Fibroblast of lung (primary cell): ENCODE measurements at places on chromosomes 6 and 20.

- no peak for DNase-seq
Observed at GRCh38 chr20:62768551-62769287, 27.6 kb upstream of the MRGBP start.

GRCh38 chr6:105681061-105681460 lies 278.2 kb upstream of the PREP start:
- DNase-seq = no peak

DNA sequence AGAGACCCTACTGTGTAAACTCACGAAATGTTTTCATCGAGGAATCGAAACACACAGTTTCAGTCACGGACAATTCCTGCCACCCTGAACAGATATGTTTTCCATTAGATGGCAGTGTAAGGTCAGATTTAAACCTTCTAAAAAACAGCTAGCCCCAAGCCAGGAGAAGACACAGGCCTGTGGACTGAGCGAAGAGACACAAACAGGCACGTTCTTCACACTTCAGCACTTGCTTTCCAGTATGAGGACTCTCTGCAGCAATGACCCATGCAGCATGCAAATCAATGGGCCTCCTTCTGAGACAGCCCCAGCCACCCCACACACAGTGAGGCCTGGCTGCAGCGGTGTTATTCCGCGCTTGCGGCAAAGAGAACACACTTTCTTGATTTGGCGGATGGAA lies 31.9 kb downstream of the HUS1B start:
- DNase-seq = peak; percentile 75

DNA sequence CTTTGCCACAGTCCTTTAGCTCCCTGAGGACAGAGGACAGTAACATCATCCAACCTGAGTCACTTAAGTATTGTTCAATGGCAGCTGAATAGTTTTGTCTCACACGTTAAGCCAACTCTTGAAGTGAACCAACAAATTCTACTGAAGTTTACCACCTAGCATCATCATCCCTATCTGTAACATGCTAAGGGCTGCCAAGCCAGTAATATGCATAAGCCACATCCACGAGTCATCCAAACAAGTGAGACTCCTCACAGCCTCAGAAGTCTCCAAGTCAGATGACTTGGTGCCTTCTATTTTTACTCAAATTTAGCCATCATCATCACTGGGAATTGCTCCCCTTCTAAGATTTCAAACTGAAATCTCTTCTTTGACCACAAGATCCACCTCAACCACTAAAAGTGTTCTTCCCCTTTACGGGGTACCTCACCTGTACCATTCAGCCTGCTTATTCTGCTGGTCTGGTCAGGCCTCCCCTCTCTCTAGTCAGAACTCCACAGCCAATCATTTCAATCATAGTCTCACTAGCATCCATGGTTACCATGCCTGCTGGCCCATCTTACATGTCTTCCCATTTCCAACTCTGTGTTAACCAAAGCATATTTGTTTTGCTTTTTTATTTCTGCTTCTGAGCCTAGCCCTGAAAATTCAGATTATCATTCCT lies 73.7 kb downstream of the DTNBP1 start:
- peak; percentile 63 for DNase-seq

DNA sequence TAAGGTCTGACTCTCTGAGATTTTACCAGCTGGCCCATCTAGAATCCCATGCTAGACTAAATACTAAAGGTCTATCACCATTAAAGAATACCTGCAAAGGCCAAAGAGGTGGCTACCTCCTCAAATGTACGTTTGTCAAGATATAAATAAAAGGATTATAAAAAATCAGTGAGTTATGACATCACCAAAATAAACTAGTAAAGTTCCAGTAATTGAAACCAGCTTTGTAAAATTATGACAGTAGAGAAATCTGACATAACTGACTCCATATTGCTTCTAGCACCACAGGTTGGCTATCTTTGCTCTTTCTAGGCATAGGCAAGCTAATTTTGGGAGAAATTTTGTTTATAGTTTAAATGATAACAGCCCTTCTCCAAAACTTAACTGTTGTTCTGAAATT lies 536.3 kb downstream of the TFAP2A start:
- no peak for DNase-seq

- no peak for DNase-seq
Observed at GRCh38 chr6:43163899-43164298, 7.2 kb upstream of the SRF start.
